ENCODE measurements at places on chromosomes 3 and 15.

- no peak for DNase-seq
These were observed 121.8 kb downstream of the ADAMTSL3 start for GRCh38 chr15:83775738-83776137.

GRCh38 chr3:72722930-72723726 lies 125.1 kb downstream of the SHQ1 start:
- no peak for DNase-seq

DNA sequence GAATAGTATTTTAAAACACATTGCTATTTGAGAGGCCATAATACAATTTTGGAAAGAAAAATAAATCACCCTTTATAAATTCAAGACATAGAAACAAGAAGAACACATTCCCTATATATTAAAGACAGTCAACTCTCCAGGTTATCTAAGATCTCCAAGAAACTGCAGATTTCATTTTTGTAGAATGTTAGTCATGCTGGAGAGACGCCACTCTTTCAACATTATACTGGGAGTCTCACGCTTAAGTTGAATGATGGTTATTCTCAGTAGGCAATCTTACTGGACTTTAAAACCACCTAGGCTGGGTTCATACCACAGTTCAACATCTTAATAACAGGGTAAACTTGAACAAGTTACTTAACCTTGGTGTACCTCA lies 3.6 kb upstream of the CHRM5 start:
- DNase-seq, result no peak

GRCh38 chr15:87628311-87628710 lies 628.2 kb downstream of the NTRK3 start:
- DNase-seq, result no peak

DNA sequence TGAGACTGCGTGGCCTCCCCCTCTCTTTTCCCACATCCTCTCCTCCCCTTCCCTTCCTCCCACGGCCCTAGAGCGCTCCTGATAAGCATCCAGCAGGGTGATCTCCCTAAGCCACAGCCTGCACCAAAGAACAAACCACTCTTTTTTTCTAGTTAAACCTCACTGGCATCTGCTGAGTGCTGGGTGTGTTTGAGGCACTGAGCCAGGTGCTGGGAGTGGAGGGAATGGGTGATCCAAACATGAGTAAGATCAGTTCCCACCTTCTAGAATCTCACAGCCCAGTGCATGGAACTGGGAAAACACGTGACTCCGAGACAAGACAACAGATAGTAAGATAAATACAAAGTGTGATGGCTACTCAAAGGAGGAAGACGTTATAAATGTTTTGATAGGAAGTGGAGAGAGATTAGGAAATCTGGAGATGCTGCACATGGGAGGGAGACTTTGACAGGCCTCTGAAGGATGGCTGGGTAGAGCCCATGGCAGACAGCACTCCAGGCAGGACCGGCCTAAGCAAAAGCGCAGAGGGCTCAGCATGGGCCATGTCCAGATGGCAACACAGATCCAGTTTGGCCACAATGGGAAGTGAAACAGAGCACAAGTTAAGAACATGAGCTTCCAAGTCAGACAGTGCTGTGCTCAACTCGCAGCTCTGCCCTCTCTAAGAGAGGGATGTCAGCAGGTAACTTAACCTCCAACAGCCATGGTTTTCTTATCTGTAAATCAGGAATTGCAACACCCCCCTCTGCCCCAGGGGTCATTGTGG lies 55.6 kb downstream of the CCR3 start:
- peak; percentile 59 for DNase-seq

GRCh38 chr3:197408177-197408957 lies 110.0 kb upstream of the DLG1 start:
- DNase-seq, result no peak

DNA sequence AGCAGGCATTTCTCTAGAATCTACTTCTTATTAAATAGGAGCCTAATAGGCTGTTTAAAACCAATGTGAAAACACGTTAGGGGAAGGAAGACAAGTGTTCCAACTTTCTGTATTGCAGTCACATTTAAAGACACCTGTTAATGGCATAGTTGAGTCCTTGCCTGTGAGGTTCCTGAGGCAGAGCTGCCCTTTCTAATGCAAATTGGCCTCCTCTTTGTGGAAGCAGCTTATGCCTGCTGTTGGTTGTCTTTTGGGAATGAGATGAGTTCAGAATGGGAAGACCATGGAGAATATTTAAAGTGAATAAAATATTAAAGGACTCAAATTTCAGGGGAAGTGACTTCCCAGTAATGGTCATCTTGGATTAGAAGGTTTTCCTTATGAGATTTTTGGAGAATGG lies 51.2 kb downstream of the NEK11 start:
- DNase-seq, result no peak

DNA sequence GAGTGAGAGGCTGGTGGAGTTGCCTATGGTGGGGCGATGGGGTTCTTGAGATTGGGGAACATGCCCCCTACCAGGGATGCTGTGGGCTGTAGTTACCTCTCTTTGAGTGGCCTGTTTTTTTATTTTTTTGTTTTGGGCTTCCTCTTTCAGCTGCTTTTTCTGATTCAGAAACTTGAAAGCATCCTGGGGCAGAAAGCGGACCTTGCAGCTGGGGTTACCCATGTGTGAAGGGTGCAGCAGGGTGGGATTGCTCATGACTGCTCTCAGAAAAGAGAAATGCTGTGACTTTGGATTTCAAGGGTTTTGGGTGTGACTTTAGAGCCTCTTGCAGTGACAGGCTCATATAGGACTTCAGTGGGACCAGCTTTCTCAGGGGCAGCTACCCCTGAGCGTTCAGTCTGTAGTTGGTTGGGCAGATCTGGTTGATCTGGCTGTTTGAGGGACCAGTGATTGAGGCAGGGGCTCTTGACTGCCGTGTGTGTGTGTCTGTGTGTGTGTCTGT lies 1.8 kb downstream of the LIMD1 start:
- DNase-seq, result peak; percentile 86

DNA sequence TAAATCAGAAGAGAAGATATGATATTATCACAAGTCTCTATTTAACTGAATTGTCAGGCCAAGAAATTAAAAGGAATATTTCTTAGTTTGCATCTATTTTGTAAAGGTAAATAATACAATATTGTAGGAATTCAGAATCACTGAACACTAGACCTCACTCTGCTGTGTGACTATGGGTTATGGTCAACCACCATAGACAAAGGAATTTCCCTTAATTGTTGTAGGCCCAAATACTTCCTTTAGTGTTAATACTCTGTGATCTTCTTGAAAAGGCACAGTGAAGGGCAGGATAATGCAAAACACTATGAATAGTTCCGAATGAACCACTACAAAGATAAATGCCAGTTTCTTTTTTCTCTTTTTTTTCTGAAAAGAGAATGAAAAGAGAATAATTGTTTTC lies 162.3 kb downstream of the TUSC7 start:
- DNase-seq, result no peak

DNA sequence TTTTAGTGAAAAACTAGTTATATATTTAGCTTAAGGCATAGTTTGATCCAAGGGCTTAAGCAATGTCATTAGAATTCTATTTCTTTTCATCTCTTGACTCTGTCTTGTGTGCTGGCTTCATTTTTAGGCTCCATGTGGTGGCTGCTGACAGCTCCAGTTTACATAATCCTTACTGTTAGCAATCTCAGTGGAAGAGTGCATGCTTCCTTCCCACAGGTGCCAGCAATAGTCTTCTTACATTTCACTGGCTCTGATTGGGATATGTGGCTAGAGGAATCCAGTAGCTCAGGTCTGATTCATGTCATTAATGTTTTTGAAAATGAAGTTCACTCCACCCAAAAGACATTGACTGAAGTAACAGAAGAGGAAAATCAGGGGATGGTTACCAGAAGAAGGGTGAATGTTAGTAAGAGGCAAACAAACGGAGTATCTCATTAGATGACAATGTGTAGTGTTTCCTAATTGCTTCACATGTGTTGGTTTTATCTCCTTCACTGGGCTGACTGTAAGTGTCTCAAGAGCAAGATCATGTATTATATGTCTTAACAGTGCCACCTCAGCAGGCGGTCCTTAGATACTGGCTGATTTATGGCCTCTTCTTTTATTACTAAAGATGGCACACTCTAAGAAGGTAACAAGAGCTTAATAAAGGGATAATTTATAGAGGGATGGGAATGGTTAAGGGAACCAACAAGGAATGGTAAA lies 25.6 kb upstream of the TCF12 start:
- DNase-seq, result no peak

- DNase-seq, result no peak
These were observed 177.7 kb downstream of the UACA start for GRCh38 chr15:70585707-70586034.

DNA sequence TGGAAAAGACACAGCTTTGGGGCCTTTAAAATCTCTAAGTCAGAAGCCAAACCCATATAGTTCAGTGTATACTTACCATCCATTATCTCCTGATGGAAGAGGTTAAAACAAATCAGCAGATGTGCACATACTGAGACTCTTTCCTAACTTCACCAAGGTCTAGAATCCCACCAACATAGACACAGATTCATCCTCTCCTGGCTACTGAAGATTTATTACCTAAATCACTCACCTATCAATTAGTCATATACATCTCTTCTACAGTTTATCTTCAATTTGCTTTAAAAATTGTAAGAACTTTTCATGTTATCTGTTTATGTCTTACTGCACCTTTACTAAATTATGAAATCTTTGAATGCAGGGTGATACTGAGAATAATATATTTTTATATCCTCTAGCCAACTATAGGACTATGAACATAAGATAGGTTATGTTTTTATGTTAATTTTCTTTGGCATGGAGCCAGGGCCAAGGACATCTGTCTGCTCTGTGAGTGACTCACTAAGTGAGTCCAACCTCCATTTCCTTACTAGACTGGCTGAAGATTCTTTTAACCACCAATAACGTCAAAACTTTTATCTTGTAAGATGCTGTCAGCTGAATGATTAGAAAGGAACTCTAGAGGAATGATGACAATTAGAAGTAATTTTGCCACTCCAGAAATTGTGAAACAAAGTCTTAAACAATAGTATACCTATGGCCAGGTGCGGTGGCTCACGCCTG lies 397.6 kb downstream of the FOXP1 start:
- peak; percentile 5 for DNase-seq

- DNase-seq, result no peak
These were observed 130.5 kb upstream of the EIF1B start for GRCh38 chr3:40179016-40179415.

- no peak for DNase-seq
These were observed 104.4 kb downstream of the THSD4 start for GRCh38 chr15:71219645-71220044.

DNA sequence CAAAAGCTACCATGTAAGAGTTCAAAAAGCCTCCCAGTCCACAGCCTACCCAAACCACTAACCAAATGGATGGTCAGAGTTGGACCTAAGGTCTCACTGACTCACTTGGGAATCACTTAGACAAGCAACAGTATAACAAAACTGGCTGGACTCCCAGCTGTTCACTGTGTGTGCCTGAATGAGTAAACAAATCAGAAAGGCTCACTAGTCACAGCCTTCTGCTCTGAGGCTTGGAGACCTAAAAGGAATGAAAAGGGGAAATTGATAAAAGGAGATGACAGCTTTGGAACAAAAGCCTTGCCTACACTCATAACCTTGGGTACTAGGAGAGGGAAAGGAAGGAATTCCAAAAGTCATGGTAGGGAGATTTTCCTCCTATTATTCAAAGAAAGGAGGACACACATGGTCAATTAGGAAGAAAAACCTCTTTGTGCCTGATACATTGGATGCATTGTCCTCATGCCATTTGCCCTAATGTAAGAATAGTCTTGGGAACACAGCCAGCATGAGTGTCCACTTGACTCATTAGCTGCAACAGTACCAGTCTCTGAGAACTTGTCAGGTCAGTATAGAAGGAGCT lies 92.3 kb downstream of the FRMD5 start:
- DNase-seq, result no peak

DNA sequence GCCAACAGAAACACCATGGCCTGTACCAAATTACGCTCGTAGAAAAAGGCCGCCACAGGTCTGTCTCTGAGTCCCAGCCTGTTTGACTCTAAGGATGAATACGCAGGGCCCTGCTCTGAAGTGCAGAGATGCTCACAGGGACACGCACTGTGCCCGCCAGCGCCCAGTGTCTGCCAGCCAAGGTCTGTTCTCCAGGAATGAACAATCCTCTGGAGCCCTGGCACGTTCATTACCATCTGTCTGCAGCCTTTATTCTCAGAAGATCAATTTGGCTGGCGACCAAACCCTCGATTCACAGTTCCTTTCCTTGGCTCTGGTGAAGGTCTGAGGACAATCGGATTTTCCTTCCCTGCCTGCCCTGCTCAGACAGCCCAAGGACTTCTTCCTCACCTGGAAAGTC lies 66.3 kb downstream of the NIPA2 start:
- no peak for DNase-seq

DNA sequence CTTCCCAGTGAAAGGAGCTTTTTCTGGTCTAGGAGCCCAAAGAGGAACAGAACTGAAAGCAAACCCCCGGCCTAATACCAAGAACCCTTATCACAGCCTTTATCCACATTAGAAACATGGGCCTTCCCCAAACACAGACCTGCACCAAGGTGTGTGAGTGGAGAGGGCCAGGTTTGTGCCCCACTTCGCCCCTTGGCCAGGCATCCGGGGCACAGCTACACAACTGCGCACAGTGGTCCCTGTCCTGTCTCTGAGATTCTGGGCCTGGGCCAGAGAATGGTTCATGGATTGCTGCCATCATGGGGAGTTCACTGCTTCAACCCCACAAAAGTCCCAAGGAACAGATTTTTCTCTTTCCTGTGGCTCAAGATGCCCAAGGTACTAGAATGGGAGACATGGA lies 125.5 kb upstream of the ABHD17C start:
- no peak for DNase-seq

- no peak for DNase-seq
These were observed 31.4 kb downstream of the ALS2CL start for GRCh38 chr3:46661776-46662766.

DNA sequence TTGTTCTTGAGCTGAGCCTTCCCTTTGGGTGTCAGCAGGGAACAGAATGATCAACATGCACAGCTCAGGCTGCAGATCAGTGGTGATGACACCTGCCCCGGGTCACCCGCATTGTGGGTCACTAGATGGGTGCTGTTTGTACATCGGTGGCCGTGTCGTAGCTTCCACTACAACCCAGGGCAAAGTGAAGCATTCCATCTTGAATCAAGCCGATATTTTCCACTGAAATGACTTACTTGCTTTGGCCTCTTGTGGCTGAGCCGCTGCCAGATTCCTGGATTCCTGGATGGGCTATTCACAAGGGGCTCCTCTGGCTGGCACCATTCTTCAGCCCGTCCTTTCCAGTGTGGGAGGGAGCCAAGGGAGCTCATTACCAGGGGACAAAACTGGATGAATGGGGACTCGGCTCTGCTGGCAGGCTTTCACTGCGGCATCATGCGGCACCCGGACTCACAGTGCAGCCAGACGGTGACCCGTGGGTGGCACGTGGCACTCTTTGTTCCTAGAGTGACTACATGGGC lies 65.6 kb downstream of the SLCO3A1 start:
- no peak for DNase-seq

DNA sequence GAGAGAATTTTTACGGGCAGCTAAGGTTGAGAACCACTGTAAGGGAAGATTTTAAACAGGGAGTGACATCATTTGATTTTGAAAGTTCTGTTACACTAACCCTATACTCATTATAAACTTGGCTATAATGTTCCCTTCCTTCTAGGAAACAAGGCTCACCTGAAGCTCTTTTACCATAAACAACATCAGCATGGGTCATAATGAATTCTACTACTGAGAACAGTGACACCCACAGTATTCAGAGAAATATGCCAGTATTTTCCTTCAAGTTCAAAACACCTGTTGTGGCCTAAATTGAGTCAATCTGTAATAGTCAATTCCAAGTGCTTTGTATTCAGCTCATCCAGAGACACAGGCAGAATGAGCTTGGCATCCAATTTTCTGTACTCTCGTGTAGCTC lies 175.3 kb upstream of the STT3B start:
- DNase-seq, result no peak

GRCh38 chr15:34436126-34436955 lies 1.3 kb downstream of the GOLGA8A start:
- DNase-seq, result no peak

- DNase-seq, result no peak
These were observed 196.5 kb upstream of the LRTM1 start for GRCh38 chr3:55124371-55124770.
